ENCODE measurements at places on chromosomes 11 and 22.
A peak's percentile ranks its signal among the peaks of the same experiment; 100 is the strongest.

DNA sequence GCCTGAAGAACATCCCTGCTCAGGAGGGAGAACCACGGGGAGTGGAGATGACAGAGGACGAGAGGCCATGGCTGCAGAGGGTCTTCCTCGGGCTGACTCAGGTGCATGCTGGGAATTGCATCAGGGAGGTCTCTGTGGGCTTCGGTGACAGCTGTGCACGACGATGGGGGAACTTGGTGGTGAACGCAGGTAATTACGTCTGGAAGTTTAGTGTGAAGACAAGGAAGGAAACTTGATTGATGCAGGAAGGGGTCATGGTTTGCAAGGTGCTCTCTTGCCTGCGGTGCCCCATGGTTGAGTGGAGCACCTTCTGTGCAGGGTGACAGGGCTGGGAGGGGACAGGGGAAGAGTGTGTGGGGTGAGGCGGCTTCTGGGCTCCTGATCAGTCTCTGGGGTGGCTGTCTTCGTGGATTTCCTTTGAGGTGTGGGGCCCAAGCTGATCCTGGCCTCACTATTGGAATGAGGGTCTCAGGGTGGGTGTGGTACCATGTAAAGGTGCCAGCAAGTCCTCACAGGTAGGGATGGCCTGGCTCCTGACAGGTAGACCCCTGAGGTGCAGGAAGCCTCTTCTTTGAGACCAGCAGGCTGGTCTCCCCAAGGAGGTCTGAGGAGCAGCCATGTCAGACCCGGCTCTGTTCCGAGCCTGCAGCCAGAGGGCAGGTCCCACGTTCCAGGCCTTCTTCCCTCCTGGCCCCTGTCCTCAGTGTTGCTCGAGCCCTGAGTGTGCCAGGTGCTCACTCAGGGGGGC lies 1020.1 kb downstream of the TBC1D22A start:
- DNase-seq = no peak

DNA sequence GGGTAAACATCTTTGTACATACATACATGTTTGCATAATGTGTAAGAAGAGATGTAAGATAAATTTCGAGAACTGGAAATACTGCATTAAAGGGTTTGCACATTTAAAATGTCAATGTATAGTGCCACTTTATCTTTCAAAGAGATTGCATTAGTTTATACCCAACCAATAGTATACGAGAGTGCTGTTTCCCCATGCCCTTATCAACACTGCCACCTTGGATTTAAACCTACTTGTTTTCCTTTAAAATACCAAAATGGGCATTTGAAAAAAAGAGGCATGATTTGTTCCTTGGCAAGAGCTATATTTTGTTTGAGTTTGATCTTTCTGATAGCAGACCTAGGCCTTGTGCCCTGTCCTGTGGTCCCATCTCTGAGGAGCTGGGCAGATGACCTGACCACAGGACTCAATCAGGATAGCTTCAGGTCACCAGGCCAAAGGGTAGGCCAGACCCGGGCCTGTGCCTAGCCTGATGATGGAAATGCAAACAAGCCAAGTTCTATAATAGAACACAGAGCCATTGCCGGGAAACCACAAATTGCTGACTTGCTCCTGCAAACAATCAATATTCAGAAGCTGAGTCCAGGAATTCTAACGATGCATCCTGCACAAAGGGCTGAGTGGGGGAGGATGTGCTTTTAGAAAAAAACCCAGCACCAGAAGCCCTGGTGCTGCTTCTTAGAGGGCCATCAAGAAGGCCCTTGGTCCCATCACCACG lies 16.9 kb upstream of the ALG8 start:
- DNase-seq = no peak

DNA sequence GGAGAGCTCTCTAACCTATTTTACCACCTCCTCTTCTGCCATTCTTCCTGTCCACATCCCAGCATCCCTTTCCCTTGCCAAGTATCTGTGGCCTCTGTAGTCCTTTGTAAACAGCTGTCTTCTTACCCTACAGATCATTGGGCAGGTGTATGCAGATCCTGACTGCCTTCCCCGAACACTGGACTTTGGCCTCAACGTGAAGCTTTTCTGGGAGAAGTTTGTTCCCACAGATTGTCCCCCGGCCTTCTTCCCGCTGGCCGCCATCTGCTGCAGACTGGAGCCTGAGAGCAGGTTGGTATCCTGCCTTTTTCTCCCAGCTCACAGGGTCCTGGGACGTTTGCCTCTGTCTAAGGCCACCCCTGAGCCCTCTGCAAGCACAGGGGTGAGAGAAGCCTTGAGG lies 17.3 kb downstream of the PIK3IP1 start:
- peak; percentile 20 for DNase-seq

GRCh38 chr11:67199751-67200150 lies 66.5 kb upstream of the GRK2 start:
- DNase-seq = no peak

- no peak for DNase-seq
Observed at GRCh38 chr11:128890543-128891368, at the start of gene KCNJ5. Gene KCNJ5 (plus strand): TSS chr11:128891356. CDS start chr11:128911274, 19,918 bp downstream.

- no peak for DNase-seq
Observed at GRCh38 chr11:87083029-87083428, 45.3 kb downstream of the TMEM135 start.

DNA sequence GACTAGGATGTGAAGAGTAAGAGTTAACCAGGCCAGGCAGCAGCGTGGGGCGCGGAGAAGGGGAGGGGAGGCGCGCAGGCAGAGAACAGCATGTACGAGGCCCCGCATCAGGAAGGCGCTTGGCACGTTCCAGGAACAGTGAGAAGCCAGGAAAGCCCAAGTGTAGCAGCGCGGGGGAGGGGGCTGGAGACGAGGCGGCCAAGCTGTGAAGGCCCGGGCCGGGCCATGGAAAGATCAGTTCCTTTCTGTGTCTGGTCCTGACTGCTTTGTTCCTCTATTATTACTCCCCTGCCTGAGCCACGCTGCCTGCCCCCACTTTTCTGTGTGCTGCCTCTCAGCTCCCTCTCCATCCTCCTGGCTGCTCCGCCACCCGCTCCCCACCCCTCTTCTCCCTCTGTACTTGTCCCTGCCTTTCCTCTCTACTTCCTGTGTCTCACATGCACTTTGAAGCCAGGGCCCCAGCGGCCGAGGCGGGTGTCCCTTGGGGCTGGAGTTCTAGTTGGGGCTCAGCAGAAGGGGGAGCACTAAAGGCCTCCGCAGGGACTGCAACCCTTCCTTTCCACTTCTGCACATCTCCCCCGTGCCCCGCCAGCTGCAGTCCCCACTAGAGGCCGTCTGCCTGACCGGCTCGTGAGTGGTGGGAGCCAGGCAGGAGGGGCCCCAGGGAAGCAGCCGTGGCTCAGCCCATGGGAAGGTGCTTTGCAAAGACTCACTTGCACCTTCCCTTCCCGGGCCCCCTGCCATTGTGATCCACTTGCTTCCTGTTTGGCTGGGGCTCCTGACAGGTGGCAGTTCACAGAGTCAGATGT lies 63.7 kb downstream of the PRDM11 start:
- no peak for DNase-seq

DNA sequence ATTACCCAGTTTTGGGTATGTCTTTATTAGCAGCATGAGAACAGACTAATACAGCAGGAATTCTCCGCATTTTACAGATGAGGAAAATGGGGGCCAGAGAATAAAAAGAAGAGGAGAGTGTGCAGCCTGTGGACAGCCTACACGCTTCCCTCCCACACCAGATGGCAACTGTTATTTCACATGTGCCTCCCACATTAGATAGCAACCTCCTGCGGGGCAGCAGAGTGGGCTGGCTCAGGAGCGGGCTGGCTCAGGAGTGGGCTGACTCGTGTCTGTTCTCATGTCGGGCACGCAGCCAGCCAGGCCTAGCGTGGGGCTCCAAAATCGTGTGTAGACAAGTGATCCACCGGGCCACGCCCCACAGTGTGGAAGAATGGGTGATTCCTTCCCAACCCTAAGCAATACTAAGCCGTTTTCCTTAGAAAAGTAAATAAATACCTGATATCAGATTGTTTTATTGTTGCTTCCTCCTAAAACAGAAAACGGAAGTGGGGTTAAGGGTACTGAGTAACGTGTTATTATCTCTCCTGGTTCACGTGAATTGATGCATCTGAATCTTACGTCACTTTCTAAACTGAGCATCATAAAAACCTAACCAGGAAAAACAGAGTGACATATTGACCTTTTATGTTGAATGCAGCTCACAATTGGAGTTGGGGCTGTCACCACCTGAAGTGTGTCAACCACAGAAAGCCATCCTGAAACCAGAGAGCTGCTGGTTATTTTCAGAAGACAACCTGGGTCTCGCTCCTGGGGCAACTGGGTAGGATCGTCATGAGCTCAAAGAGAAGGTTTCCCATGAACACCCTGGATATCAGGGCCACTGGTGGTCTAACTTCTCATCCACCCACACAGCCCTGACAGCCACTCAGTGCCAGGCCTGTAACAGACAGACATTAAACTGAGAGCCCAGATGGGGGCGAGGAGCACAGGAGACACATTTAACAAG lies 3.3 kb downstream of the TTLL1 start:
- no peak for DNase-seq

GRCh38 chr11:115665175-115665821 lies 161.1 kb upstream of the CADM1 start:
- no peak for DNase-seq

DNA sequence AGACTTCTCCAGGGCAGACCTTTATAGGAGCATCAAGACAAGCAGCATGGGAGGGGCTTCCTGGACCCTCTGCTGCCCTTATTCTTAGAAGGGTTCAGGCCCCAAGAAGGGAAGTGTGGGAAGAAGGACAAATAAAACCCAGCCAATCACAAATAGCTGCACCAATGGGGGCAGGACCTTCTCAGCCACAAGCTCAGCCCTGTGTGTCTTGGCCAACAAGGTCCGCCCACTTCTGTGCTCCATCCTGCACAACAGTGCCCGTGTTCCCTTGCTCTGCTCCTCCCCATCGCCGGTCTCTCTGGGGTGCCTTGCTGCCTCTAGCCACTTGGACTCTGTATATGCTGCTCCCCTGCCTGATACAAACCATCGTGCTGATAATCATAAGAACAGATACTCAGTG lies 86.1 kb downstream of the NAT10 start:
- no peak for DNase-seq

- DNase-seq = no peak
Observed at GRCh38 chr11:79744941-79745340, 304.1 kb upstream of the TENM4 start.

DNA sequence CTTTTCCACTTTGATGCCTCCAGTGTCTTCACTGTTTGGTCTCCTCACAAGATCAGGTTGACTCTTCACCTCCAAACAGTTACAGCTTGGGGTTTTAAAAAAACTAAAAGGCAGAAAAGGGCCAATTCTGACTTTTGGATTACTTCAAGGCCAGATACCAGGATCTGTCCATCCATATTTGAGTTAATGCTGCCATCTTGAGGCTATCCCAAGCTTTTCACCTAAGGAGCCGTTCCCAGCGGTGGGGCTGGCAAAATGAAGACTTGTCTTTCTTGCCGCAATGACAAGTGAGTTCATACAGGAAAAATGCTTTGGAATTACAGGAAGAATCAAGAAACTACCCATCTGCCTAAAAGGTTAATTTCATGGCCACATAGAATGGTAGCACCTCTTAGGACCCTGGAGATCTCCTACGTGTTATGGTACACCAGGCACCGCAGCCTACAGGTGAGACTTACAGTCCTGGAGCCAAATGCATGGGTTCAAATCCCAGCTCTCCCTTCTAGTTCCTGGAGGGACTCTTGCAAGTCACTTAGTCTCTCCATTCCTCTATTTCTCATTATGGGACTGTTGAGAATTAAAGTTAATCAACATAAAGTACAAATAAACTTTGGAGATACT lies 6.0 kb upstream of the OR5B21 start:
- DNase-seq = no peak

DNA sequence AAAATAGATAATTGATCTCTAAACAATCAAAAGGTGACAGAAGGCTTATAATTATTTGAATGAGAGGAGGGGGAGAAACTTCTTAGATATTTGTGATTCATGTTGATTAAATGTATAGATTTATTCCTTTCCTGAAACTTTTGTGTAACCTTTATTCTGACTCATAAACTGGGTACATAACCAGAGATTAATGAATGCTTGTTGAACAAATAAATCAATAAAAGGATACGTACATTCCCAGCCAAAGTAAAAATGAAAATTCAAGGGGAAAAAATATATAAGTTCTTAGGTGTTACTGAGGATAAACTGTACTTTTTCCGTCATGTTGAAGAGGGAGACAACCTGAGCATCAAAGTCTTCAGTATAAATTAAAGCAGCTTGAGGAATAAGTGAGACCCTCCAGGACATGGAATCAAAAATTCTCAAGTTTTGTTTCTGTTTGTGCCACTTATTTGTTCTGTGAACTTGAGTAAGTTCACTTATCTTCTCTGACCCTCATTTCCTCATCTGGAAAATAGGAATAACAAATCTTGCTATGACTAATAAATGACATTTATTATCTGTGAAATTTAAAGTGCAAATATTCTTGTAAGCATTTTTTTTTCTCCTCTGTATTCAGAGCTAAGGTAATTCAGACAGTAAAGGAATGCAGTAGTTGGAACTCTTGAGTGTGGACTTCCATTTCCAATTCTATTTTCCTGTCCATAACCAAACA lies 195.4 kb downstream of the METTL15 start:
- no peak for DNase-seq

DNA sequence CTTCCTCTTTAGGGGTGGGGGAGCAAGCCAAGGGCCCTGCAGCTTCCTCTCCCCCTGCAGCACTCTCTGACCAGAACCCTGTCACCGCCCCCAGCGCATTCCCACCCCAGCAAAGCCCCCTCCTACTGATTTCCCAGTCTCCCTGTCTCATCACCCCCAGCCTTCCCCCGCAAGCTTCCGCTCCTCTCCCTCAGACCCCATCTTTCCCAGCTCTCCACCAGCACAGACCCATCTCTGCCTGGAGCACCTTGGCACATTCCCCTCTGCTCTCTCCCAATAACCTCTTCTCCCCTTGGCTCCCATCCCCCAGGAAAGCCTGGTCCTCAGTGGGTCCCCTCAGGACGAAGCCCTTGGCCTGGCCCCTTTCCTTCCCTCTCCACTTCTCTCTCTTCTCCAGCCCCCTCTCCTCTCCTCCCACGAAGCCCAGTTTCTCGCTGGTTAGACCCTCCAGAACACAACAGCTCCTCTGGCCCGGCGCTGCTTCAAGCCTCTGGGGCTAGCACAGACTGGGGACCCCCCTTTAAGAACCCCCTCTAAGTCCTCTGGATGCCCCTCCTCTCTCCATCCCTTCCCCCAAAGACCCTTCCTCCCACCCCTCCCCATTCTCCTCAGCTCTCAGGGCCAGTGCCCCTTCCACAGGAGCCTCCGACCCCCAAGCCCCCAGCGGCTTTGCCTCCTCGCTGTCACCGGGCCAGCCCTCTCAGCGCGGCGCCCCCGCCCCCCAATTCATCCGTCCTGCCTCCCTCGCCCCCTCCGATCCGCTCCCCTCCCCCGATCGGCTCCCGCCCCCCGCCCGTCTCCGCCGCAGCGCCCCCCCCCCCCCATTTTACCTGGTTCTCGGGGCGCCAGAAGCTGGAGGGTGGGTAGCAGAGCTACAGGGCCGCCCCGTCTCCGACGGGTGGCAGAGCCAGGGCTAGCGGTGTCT lies 594 bp downstream of the NRXN2 start:
- no peak for DNase-seq

All from natural killer cell treated with Interleukin-12 subunit alpha and Interleukin-12 subunit beta and Interleukin-15 and Interleukin-18, amount 100 ng/mL, for 72 hours (primary cell).